Progenitor cell of endocrine pancreas (in vitro differentiated cells): ENCODE measurements at places on chromosomes 1 and 21.

DNA sequence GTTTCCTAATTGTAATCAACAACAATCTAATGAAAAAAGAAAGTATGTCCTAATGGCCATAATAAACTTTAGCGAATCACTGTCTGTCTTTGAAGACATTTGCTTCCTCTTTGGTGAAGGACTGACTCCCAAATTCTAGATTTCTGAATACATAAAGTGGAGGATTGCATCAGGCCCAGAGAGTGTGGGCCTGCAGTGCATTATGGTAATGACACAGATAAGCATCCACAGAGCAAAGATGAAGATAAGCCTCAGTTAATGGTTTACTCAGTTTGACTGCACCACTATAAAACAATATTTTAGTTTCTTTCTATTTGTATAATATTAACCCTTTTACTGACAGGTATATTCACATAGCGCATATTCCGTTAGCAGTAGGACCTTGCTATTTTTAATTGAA is 365.5 kb downstream of the KCTD3 start:
- H3K27me3 ChIP-seq: no peaks in the 10 kb centered on the region
- H3K4me1 ChIP-seq: peaks cover 5% of the 10 kb centered on the region
- no peak overlapping the region for H3K4me3 ChIP-seq
- no peak for DNase-seq
- no peaks in the 10 kb centered on the region for H3K36me3 ChIP-seq
- H3K27ac ChIP-seq: no peak overlapping the region

GRCh38 chr1:45205910-45206721 is at the start of gene ZSWIM5:
Gene ZSWIM5 (minus strand): TSS chr1:45206605. CDS start chr1:45206350, 255 bp downstream.
- H3K4me1 ChIP-seq: peaks cover 14% of the 10 kb centered on the region
- H3K4me3 ChIP-seq: peak within 1 kb of the TSS; percentile 93
- H3K27ac ChIP-seq: peak within 1 kb of the TSS; percentile 93
- H3K36me3 ChIP-seq: no peaks in the 10 kb centered on the region
- DNase-seq: peak; percentile 61

GRCh38 chr21:28627691-28628090 is 365.0 kb downstream of the LTN1 start:
- H3K4me1 ChIP-seq: peaks cover 2% of the 10 kb centered on the region
- H3K36me3 ChIP-seq: no peaks in the 10 kb centered on the region
- H3K27me3 ChIP-seq: no peaks in the 10 kb centered on the region
- no peak overlapping the region for H3K27ac ChIP-seq
- no peak overlapping the region for H3K4me3 ChIP-seq

DNA sequence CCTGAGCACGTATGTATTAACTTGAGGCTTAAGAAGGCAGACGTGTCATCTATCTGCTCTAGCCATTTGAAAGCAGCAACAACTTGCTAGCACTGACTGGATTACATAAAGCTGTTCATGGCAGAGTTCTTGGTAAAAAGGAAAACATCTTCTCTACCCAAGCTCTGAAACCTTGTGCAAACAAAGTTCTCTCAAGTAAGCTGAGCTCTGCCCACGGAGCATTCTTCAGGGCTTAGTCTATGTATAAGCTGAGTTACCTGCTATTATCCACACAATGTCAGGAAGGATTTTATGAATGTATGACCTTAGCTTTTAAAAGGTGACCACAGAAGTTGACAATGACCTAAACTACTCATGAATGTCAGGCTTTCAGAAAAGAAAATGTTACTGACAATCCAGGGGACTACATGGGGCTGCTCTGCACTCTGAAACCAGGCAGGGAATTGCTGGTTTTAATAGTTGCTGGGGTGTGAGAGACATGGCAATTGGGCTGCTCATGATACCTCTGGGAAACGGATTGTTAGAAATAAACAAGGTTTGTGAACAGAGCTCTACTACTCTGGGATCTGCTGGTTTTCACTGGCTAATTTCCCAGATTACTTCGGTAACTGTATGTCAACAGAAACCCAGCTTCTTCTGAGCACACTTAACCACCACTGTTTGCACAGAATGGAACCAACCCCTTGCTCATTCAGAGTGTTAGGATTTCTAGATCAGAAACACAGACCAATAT is 29.6 kb upstream of the CCN1 start:
- H3K4me3 ChIP-seq: no peak overlapping the region
- H3K27me3 ChIP-seq: no peaks in the 10 kb centered on the region

- H3K4me1 ChIP-seq: peaks cover 4% of the 10 kb centered on the region
- H3K4me3 ChIP-seq: no peak overlapping the region
- peak overlapping the region; percentile 23 for H3K27ac ChIP-seq
- no peaks in the 10 kb centered on the region for H3K36me3 ChIP-seq
Observed at GRCh38 chr21:17159697-17160096, 353.1 kb upstream of the CXADR start.

GRCh38 chr1:105724286-105724685 is 1332.2 kb upstream of the PRMT6 start:
- no peaks in the 10 kb centered on the region for H3K4me1 ChIP-seq
- no peak overlapping the region for H3K4me3 ChIP-seq
- DNase-seq: no peak
- no peaks in the 10 kb centered on the region for H3K27me3 ChIP-seq
- H3K27ac ChIP-seq: no peak overlapping the region
- no peaks in the 10 kb centered on the region for H3K36me3 ChIP-seq

GRCh38 chr1:39563669-39564068 is 12.9 kb downstream of the PABPC4 start:
- H3K27me3 ChIP-seq: no peaks in the 10 kb centered on the region
- DNase-seq: no peak
- no peak overlapping the region for H3K27ac ChIP-seq
- peaks cover 55% of the 10 kb centered on the region for H3K36me3 ChIP-seq
- peaks cover 16% of the 10 kb centered on the region for H3K4me1 ChIP-seq

DNA sequence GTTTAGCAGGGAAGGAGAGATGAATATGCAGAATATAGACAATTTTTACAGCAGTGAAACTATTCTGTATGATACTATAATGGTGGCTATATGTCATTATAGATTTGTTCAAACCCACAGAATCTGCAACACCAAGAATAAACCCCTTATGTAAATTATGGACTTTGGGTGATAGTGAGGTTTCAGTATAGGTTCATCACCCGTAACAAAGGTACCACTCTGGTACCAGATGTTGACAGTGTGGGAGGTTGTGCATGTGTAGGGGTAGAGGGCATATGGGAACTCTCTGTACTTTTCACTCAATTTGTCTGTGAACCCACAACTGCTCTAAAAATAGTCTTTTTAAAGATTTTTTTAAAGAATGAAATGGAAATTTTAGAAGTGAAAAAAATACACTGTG is 29.9 kb upstream of the PRDX6 start:
- no peaks in the 10 kb centered on the region for H3K27me3 ChIP-seq
- H3K4me3 ChIP-seq: no peak overlapping the region
- H3K4me1 ChIP-seq: peaks cover 5% of the 10 kb centered on the region

DNA sequence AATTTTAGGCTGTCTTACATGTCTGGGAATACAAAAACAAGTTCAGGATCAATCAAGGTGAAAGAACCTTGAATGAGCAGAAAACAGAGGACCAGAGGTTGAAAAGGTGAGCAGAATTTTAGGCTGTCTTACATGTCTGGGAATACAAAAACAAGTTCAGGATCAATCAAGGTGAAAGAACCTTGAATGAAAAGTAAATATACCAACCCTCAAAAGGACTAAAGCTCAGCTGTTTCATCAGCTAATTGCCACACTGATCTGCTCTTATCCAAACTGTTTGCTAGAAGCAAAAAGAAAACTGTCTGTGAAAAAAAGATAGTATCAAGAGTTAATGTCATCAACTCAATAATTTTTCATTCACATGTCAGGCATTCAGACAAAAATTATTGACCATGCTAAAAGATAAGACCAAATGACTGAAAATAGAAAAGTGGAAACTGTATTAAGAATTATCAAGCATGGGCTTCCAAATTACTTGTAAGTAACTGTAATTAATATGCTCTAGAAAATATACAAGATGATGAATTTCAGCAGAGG is 69.2 kb downstream of the LTN1 start:
- peaks cover 27% of the 10 kb centered on the region for H3K4me1 ChIP-seq
- H3K27ac ChIP-seq: peak overlapping the region; percentile 82
- no peak overlapping the region for H3K4me3 ChIP-seq
- peaks cover 16% of the 10 kb centered on the region for H3K36me3 ChIP-seq

DNA sequence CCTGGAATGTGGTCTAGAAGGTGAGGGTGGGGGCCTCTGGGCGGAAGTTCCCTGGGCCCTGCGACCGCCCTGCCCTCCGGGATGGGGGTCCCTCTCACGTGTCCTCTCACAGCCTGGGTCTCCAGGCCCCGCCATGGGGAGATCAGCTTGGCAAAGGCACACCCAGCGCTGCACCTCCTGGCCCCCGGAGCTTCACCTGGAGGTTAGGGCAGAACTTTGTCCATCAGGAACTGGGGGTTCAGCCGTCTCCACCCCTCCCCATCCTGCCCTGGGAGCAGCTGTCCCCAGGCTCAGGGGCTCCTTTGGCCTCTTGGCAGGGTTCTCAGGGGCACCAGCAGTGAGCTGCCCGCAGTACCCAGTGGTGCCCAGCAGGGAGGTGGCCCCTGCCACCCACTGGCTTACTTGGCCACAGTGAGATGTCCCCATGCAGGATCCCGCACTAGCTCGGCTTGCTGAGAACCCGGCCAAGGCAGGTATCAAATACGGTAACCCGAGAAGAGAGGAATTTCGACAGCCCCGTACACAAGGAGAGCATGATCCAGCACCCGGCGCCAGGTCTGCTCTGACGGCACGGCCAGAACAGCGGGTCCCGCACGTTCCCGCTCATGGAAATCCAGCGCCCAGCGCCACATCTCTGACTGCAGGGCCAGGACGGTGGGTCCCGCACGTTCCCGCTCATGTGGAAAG is 36.7 kb downstream of the RRP1 start:
- peak overlapping the region; percentile 14 for H3K4me3 ChIP-seq
- peaks cover 6% of the 10 kb centered on the region for H3K4me1 ChIP-seq
- H3K36me3 ChIP-seq: no peaks in the 10 kb centered on the region
- peak overlapping the region; percentile 69 for H3K27ac ChIP-seq
- H3K27me3 ChIP-seq: peaks cover 12% of the 10 kb centered on the region
- DNase-seq: no peak

- peak overlapping the region; percentile 95 for H3K27ac ChIP-seq
- peaks cover 10% of the 10 kb centered on the region for H3K36me3 ChIP-seq
- no peaks in the 10 kb centered on the region for H3K27me3 ChIP-seq
- DNase-seq: no peak
- peaks cover 29% of the 10 kb centered on the region for H3K4me1 ChIP-seq
Observed at GRCh38 chr1:168135116-168135920, 1.4 kb downstream of the GPR161 start.

DNA sequence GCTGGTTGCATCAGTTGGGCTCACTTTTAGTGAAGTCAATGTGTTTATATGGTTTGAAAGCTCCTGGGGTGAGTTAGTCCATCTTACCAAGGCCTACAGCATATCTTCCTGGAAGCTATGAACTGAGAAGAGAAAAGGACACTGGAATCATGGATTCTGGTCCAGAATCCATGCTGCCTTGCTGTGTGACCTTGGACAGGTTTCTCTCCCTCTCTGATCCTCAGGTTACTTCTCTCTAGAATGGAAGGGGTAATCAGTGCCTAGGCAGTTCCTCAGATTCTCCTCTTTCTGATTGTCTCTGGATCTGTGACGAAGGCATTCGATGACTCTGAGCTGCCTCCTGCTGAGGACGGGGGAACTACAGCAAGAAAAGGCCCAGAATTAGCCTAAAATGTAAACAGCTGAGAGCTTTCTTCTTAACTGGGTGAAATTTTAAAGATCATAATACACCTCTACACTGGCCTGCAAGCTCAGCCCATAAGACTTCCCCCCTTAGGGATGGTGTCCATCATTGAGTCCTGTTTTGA is 425.0 kb upstream of the VAMP3 start:
- H3K27ac ChIP-seq: peak overlapping the region; percentile 52
- DNase-seq: no peak
- no peaks in the 10 kb centered on the region for H3K36me3 ChIP-seq
- peaks cover 6% of the 10 kb centered on the region for H3K27me3 ChIP-seq
- H3K4me1 ChIP-seq: no peaks in the 10 kb centered on the region
- H3K4me3 ChIP-seq: no peak overlapping the region

GRCh38 chr21:27212441-27212840 is 245.6 kb upstream of the ADAMTS5 start:
- H3K4me1 ChIP-seq: no peaks in the 10 kb centered on the region
- H3K27me3 ChIP-seq: no peaks in the 10 kb centered on the region
- no peak overlapping the region for H3K4me3 ChIP-seq
- H3K27ac ChIP-seq: no peak overlapping the region

- H3K36me3 ChIP-seq: peaks cover 4% of the 10 kb centered on the region
- no peak for DNase-seq
- no peaks in the 10 kb centered on the region for H3K27me3 ChIP-seq
- H3K4me1 ChIP-seq: peaks cover 31% of the 10 kb centered on the region
Observed at GRCh38 chr1:202587859-202588485, 122.3 kb downstream of the SYT2 start.

DNA sequence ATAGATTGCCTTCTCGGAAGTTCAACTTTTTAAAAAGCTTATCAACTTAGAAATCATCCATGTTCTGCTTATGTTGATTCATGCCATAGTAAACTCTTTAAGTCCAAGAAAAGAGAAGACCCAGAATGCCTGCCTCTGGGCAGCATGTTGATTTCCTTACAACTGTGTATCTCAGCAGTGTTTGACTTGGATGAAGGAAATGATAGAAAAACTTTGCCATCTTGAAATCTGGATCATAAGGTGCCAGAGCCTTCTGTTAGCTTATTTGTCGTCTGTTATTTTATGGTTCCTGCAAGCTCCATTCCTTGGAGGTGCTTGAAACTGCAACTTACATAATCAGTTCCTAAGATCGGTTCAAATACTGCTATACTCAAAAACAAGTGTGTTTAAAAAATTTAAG is 124.5 kb downstream of the ATP5PO start:
- H3K27ac ChIP-seq: no peak overlapping the region
- peaks cover 11% of the 10 kb centered on the region for H3K36me3 ChIP-seq

DNA sequence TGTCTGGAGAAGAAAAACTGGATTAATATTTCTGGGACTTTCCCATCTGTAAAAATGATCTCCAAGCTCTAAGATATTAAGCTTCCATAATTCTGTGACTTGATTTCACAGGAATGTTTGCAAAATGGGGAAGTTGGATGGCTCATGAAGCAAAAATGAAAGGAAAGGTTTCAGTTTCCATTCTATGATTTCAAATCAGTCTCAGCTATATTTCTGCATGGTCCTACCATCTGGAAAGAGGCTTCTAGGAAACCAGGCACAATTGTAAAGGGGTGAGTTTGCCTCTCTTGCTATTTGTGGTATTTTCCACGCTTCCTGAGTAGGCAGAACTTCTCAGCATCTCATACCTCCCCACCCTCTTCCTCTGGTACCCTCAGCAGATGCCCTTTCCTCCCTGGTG is 22.4 kb upstream of the ACTN2 start:
- H3K27me3 ChIP-seq: peaks cover 19% of the 10 kb centered on the region
- no peaks in the 10 kb centered on the region for H3K4me1 ChIP-seq
